Type B pancreatic cell (in vitro differentiated cells): ENCODE measurements at places on chromosomes 1 and 21. TPM values are rescaled to one million over a fixed set of nuclear protein-coding genes. Genes with fewer than 3 reads are reported as not detected.

- no peak for DNase-seq
These were observed 111.6 kb upstream of the VAMP3 start for GRCh38 chr1:7659514-7659913.

DNA sequence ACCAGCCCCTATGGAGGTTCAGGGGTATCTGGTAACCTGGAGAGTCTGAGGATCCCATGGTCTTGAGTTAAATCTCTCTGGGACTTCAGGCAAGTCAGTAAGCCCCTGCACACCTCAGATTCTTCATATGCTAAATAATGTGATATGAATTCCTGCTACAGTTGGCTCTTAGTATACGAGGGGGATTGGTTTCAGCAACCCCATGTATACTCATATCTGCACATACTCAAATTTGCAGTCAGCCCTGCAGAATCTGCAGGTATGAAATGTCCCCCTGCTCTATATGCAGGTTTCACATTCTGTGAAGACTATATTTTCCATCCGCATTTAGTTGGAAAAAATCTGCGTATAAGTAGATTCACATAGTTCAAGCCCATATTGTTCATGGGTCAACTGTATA is 136.6 kb downstream of the TOMM20 start:
- no peak for DNase-seq

DNA sequence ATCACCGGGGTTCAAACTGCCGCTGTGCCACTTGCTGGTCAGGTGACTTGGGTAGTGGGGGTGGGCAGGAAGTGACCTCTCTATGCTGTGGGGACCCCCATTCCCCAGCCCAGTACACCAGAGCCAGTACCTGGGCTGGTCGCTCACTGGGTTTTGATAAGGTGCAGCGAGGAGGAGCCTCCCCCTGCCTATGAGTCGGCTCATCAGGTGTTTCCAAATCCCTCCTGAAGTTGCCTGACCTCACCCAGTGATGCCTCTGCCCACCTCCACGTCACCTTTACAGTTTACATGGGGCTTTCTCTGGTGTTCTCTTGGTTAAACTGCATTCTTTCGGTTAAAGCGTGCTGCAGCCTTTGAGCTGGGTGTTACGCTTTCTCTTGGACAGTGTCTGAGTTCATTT is 58.2 kb downstream of the ARHGEF10L start:
- no peak for DNase-seq

DNA sequence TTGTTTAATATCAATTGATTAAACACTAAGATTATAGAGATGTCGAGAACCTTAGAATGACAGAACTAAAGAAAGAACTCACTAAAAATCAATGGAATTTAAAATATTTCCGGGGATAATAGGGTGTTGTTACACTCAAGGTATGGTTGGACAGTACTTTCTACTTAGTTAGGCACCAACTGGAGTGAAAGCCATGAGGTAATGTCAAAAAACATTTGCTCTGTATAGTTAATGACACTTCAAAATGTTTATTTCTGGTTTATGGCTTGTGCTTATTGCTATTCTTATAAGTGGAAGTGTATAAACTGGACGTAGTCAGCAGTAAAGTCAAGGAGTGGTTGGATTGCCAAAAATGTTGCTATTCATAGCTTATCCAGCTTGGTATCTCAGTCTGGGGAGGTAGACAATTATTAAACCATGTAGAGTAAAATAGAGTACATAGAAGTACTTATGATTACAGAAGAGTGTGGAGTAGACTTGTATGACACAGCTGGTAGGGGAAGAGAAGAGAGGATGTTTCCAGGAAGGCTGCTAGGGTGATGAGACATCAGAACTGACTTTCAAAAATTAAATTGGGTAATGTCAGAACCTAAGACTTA is 56.5 kb upstream of the BMP8A start:
- DNase-seq, result no peak

DNA sequence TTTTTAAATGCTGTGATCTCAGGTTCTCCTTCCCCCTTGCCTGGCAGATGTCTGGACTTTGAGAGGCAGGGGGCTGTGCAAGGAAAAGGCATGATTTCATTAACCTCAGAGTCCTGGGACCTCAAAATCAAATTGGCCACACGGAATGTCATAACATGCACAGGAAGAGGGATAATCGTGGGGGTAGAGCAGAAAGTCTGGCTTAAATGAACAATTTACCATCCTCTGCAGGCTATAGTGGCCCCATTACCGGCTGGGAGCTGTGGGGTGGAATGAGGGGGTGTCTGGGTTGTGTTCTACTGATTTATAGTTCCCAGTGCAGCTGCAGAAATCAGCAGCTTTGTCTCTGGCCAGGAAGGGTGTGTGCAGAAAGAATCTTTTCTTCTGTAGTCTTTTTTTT is 10.8 kb downstream of the OPRD1 start:
- no peak for DNase-seq

DNA sequence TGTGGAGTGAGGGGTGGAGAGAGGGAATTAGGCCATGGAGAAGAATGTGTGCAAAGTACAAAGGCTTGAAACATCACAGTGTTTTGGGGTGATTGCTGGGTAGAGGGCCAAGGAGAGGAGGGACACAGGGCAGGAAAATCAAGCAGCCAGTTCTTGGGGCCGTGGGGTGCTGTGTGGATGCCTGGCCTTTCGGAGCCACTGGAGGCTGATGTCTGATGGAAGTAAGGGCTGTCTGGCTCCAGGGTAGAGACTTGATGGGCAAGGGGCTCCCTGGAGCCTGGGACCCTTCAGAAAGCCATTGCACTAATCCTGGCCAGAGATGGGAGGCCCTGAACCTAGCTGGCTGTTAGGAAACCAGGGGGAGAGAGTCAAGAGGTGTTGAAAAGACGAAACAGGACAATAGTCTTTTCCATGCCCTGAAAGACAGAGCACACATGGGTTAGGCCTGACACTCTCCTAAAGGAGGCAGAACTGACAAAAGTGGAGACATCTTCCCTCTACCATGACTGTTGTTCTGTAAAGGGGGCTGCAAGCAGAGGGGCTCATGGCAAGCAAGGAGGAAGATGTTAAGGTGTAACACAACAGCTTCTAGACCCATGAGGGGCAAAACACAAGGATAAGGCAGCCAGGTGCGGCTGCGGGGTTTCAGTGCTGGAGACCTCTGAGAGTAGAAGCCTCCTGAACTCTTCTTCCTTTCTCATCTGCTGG is 21.0 kb downstream of the ATF3 start:
- no peak for DNase-seq

GRCh38 chr1:51624855-51625254 is 8.0 kb downstream of the OSBPL9 start:
- DNase-seq, result no peak

DNA sequence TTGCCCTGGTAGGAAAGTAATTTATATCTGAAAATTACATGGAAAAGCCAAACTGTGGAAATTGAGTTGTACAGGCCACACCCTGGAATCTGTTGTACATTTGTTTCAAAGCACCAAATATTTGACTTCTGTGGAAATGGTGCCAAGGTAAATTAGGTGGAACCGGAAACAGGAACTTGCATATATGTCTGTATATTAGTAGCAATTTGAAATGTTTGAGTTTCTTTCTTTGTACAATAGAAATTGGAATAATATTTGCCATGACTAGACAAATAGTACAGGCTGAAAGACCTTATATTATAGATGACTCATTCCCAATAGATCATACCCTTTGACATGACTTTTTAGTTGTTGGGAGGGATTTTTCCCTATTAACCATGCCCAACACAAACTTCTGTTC is 10.5 kb upstream of the TAF1A start:
- no peak for DNase-seq

- DNase-seq, result no peak
These were observed 6.0 kb upstream of the RGS4 start for GRCh38 chr1:163063143-163063542.

GRCh38 chr1:113439277-113439670 is 49.0 kb downstream of the MAGI3 start:
- no peak for DNase-seq

DNA sequence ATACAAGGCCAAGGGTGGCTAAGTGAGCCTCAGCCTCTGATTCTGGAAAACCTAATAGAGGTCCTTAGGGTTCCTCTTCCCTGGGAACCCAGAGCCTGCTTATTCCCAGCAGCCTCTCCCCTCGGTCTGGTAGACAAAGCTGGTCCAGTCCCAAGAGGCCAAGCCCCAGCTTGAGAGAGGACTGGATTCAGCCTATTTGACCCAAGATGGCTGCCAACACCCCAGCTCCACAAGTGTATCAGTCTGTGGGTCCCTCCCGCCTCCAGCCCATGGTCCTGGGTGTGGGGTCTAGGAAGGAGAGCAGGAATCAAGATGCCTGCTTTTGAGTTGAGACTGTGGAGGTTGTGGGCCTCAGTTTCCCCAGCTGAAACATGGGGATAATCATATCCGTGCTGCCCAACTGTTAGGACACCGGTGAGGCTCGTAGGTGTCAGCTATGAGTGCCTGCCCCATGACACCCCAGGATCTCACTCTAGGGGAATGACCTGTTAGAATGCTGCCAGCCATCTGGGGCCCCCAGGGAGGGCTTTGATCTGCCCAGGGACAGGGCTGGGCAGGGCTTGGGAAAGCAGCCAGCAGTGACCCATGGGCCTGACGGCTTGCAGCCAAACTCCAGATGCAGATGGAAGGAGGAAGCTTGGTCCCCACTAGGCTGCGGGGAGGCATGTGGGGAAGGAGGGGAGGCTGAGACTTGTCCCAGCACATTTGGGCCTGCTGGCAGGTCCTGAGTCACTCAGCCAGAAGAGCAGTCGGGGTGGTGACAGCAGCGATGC is 45.4 kb downstream of the NUAK2 start:
- no peak for DNase-seq

GRCh38 chr1:160499631-160500030 is 23.4 kb downstream of the SLAMF6 start:
- no peak for DNase-seq

DNA sequence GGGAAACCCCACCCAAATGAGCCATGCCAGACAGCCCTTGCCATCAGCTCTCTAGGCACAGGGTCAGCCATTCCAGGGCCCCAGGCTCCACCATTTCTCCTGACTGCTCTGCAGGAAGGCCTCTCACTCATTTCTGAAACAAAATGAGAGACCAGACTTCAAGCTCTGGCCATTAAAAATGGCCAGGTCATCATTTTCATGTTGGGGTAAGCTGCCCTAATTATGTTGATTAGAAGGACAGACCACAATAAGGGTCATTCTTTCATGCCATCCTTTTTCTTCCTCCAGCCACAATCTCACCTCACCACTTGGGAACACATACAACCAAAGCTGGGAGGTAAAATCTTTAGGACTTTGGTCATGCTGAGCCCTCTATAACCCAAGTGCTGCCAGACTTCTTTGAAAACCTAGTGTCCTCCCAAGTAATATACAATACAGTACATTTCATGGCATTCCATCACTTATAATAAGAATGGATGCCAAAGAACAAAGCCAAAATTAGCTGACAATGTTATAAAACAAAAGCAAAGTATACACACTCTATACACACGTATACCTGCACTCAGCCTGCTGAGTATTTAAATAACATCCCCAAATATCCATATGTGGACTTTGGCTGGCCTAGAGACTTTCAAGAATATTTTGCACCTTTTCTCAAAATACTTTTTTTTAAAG is 22.4 kb upstream of the RBBP5 start:
- DNase-seq, result no peak

GRCh38 chr1:45957684-45958083 is 154.3 kb downstream of the MAST2 start:
- DNase-seq, result no peak

GRCh38 chr1:156666862-156667609 is 10.2 kb downstream of the NES start:
- DNase-seq, result no peak

The ATAD3B gene
- total RNA-seq, result 37.2 and 44.3 TPM in 2 replicates

The CSF3R gene
- 2.1 and 10.6 TPM in 2 replicates for total RNA-seq

The KCNJ9 gene
- total RNA-seq, result not detected in 2 replicates

The OR10J1 gene
- total RNA-seq, result not detected in 2 replicates

The CRYZ gene
- 17.3 and 25.8 TPM in 2 replicates for total RNA-seq

The LEPR gene
- 5.4 and 7.2 TPM in 2 replicates for total RNA-seq

The SHISA4 gene
- 1.4 and 5.0 TPM in 2 replicates for total RNA-seq
